ENCODE measurements at places on chromosomes 4 and X.

DNA sequence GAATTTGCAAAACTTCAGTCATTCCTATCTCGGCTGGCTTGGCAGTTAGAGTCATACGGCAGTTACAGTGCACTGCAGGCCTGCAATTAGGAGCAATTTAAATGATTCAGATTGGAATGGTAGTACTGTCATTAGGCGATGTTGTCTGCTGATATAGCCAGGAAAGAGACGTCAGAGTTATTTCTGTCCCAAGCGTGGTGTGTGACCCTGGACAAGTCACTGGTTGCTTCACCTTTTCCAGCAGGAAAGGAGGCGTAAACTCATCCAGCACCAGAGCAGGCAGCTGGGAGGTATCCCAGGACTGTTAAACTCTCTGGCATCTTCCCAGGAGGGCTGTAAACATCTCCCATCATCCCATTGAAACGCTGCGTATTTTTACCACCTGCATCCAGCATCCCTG lies 836 bp upstream of the LNX1 start:
- DNase-seq, result no peak

- DNase-seq, result no peak
These were observed 62.6 kb downstream of the GRXCR1 start for GRCh38 chr4:42954963-42955669.

GRCh38 chr4:141548791-141549190 lies 87.6 kb upstream of the IL15 start:
- DNase-seq, result no peak

DNA sequence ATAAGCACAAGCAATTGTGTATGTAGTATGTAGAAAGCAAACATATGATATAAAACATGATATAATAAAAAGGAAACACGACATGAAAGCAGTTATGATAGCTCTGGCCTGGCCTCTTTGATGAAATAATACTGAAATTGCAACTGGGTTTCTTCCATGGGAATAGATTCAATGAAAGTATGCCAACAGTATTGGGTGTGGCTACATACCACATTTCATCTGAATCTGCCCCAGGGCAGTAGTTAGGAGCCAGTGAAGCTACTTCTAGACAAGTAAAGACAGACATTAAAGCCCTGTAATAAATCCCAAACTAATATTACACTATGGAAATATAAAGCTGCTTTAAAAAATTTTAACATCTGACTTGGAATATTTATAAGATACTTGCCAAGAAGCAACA lies 207.3 kb downstream of the FBXW7 start:
- no peak for DNase-seq

- no peak for DNase-seq
These were observed 224.6 kb upstream of the RPL34 start for GRCh38 chr4:108395786-108396185.

DNA sequence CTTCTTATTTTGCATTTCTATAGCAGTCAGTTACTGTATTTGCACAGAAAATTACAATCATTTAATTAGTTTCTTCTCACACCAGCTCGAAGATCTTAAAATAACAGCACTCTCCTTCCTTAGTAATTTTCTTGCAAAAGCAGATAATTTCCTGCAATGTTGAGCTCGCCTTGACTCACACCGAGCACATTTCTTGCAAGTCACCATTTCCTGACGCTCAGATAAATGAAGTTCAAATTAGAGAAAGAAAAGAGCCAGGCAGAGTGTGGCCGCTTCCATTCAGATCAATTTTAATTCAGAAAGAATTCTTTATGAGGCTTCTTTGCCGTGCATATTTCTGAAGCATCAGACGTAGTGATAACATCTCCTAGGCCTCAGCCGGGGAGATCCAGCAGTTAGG lies 10.1 kb downstream of the SORCS2 start:
- no peak for DNase-seq

GRCh38 chr4:20992002-20992401 lies 291.7 kb downstream of the PACRGL start:
- DNase-seq, result no peak

- DNase-seq, result no peak
These were observed 48.1 kb downstream of the FNIP2 start for GRCh38 chr4:158816955-158817354.

DNA sequence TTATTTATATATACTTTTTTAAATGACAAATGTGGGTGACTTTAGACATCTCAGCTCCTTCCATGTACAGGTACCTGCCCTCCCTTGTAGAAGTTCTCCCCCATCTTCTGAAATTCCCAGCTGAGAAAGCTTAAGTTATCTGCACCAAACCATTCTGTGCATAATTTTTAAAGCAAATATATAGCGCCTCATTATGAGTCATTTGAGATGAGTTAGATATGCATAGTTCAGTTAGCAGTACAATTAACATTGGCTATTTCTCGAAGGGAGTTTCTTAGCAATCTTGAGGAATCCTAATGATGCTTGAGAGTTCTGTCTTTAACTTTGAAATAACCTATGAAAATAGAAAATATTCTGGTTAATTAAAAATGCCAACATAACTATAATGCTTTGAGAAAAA lies 19.4 kb upstream of the UFSP2 start:
- DNase-seq, result no peak

DNA sequence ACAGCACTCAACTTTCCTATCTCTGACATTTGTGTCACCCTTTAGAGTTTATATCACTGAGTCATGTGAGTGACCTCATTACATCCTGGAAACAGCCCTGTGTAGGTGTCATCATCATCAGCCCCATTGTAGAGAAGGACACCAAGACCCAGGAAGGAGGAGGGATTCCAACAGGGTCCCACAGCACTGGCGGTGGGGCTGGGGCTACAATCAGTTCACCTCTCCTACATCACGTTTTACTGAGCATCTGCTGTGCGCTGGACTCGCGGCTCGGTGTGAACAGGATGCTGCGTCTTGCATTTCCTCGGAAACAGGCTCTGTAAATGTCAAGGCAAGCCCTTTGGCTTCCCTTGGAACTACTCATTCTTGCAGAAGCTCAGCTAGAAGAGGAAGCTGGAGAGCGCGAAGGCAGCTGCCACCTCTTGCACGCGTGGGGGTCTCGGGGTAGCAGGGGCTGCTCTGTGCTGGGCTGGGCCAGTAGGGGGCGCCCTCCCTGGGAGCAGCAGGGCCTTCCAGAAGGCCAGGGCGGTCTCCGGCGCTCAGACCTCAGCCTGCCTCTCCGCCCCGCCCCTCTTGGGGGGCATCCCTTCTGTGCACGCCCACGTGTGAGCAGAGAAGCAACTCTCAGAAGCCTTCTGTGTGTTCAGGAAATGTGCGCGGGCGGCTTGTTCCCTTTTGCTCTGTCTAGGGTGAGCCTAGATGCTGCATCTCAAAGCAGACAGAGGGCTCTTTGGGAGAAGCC lies 29.0 kb downstream of the REELD1 start:
- DNase-seq, result peak; percentile 38

- no peak for DNase-seq
These were observed 54.6 kb downstream of the AMOT start for GRCh38 chrX:112786076-112786475.

- DNase-seq, result no peak
These were observed 61.0 kb upstream of the EXOC1L start for GRCh38 chr4:55758570-55758969.

DNA sequence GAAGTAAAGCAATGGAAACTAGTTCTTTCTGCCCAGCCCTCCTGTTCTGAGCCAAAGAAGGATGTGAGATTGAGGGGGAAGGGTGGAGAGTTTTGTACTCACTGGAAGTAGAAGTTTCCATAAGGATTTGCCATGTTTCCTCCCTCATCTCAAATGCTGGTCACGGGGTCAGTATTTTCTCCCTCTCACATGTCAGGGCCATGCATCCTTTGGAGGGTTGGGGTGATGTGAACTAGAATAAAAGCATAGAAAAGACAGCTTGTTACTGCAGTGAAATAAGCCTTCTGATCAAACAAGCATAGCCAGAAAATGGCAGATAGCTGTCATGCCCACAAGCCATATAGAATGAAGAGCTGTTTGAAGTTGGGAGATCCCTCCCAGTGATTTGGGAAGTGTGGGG lies 79.7 kb downstream of the KIT start:
- DNase-seq, result no peak

GRCh38 chr4:79338148-79338547 lies 12.3 kb upstream of the NAA11 start:
- no peak for DNase-seq

- no peak for DNase-seq
These were observed 39.2 kb downstream of the SEL1L3 start for GRCh38 chr4:25823632-25824031.

GRCh38 chr4:138204507-138204906 lies 37.6 kb downstream of the SLC7A11 start:
- DNase-seq, result no peak

GRCh38 chrX:101417190-101417589 lies 9.2 kb downstream of the HNRNPH2 start:
- no peak for DNase-seq

DNA sequence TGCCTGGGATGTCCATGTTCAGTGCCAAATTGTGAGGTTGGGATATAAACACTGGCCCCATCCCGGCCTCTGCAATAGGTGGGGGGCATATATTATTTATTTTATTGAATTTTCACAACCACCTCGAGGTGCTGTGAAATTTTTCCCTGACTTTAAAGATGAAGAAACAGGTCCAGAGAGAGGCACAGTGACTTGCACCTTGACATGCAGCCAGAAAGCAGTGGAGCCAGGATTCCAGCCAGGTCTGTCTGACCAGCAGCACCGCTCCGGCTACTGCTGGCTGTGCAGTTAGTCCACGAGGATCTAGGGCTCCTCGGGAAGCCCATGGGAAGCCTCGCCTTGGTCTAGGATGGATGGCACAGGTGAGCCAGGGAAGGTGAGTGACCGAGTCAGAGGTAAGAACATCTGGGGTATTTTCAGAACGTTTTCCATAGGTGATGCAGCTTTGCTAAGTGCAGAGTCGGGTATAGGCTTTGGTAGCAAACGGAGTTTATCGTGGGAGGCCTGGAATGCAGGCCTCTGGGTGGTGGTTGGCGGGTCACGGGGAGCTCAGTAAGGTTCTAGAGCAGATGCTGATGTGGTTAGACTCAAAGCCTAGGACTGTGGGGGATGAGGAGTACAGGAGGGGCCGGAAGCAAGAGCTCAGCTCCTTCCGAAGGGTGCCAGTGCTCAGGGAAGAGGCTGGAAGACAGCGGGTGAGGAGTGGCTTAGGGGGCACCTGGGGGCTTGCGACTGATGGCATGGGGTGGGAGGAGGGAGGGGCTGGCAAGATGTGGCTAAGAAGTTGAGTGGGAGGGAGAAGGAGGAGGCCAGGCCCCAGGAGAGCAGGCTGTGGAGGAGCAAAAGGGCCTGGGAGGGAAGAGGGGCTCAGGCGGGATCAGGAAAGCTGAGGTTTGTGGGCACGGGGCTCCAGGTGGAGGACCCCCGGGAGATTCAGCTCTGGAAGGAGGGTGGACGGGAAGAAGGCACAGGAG lies 107.7 kb upstream of the LRPAP1 start:
- DNase-seq, result no peak

DNA sequence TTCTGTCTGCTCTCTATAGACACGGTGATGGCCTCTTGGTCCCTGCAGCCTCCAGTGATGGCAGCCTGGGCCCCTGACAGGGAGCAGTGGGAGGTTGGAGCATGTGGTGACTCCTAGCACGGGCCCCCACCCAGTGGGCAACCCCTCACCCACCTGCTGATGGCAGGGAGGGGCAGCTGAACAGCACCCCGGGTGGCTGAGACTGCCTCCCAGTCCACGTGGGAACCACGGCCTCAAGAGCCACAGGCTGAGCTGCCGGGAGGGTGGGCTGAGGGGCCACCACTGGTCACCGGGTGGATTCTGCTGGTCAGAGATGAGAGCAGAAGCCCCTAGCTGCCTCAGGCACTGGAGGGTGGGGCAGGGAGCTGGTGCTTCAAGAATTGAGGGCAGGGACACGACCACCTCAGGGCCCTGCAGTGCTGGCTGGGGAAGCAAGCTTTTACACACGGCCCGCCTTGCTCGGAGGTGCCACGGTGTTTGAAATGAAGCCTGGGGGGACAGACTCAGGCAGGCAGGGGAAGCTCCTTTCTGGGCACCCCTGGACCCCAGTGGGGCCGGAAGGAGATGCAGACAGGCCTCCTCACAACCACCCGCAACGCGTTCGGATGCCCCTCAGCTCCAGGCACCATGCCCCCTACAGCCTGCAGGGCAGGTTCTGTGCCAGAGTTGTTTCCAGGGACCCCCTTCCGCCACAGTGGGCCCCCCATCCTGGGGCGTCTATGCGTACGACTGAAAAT lies 6.3 kb upstream of the HAUS3 start:
- DNase-seq, result no peak

- no peak for DNase-seq
These were observed 191.0 kb downstream of the PRDM5 start for GRCh38 chr4:120731561-120731960.

- DNase-seq, result no peak
These were observed 687.3 kb upstream of the ACTRT1 start for GRCh38 chrX:128739539-128739938.

GRCh38 chr4:47715716-47716416 lies 122.0 kb downstream of the CORIN start:
- no peak for DNase-seq

DNA sequence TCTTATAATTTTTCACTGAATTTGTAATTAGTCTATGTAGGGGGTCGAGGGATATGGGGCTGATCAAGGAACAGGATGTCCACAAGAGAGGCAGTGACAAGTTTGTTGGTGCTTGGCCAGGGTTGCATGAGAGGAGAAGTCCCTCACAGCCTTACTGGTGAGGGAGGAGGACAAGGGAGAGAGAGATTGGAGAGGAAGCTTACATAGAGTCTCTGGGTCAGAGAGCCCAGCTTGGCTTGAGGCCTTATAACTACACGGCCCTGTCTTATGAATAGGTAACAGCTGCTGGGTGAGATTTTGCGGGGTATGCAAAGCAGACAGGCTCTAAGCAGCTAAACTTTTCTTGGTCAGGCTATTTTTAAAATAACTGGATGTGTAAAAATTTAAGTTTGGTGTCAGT lies 37.9 kb upstream of the OTUD4 start:
- no peak for DNase-seq

GRCh38 chrX:56248492-56248891 lies 16.3 kb downstream of the KLF8 start:
- DNase-seq, result peak; percentile 64

DNA sequence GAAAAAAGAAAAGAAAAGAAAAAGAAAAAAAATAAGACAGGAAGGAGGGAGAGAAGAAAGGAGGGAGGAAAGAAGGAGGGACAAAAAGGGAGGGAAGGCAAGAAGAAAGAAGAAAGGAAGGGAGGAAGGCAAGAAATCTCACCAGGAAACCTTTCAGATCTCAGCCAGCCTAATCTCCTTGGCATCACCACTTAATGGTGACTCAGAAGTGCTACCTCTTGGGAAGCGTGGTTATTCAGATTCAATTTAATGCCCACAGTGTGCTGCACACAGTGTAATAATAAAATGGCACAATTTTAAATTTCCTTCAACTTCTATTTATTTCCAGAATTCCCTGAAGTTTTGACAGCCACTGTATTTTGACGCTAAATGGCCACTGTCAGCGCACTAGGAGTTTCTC lies 50.3 kb downstream of the DKK2 start:
- DNase-seq, result no peak

All from activated CD4-positive, alpha-beta T cell treated with anti-CD3 and anti-CD28 coated beads, Interleukin-2, Interleukin-4, amounts not matched to agents 100 ng/mL and 50 ng/mL, durations not matched to agents 16 hours and 8 hours (primary cell).